ENCODE measurements at places on chromosomes 12 and 14.
A peak's percentile ranks its signal among the peaks of the same experiment; 100 is the strongest.

GRCh38 chr12:120574106-120574505 lies 7.1 kb downstream of the POP5 start:
- H3K27me3 ChIP-seq = no peaks in the 10 kb centered on the region
- H3K36me3 ChIP-seq = peaks cover 18% of the 10 kb centered on the region
- no peaks in the 10 kb centered on the region for H3K4me1 ChIP-seq
- H3K27ac ChIP-seq = no peak overlapping the region
- DNase-seq = no peak

DNA sequence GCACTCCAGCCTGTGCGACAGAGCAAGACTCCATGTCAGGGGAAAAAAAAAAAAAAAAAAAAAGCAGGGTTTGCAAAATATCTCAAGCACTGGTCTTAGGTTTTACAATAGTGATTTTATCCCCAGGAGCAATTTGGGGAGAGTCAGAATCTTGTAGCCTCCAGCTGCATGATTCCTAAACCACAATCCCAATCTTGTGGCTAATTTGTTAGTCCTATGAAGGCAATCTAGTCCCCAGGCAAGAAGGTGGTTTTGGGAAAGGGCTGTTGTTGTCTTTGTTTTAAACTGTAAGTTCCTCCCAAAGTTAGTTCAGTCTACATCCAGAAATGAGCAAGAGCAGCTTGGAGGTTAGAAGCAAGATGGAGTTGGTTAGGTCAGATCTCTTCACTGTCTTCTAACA lies 135.7 kb downstream of the PLXNC1 start:
- DNase-seq = no peak
- no peaks in the 10 kb centered on the region for H3K27me3 ChIP-seq
- H3K36me3 ChIP-seq = no peaks in the 10 kb centered on the region
- H3K27ac ChIP-seq = no peak overlapping the region

DNA sequence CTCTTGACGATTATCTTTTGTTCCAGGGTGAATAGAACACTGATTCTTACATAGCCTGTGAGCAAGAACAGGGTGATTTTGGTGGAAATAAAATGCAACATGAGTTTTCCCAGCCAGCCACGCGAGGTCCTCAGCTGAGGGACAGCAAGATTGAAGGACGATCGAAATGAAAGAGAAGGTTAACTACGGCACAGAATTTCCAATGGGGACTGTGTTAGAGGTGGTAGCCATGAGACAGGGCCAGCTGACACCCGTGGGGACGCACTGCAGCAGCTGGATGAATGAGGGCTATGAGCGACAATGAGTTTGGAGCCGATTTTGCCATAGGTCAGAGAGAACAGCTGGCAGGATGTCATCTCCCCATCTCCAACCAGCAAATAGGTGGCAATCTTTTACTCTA lies 243.4 kb upstream of the PELI2 start:
- peaks cover 2% of the 10 kb centered on the region for H3K27me3 ChIP-seq
- DNase-seq = no peak

DNA sequence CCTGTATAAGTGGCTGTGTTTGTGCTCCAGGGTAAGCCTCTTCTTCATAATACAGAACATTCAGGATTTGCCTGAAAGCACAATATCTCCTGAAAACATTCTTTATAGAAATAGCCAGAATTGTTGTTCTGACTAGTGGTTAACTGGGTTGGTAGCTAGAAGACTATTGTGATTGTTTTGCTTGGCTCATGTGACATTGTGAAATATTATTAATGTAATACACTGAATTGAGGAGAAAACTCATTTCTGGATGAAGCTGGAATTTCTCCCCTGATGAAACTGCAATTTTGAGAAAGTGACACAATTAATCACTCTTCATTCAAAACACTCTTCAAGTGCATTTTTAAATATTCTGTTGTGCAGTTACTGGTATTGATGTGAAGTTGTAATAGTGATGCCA lies 172.3 kb upstream of the PTPRQ start:
- H3K4me1 ChIP-seq = peaks cover 3% of the 10 kb centered on the region
- peak; percentile 4 for DNase-seq
- H3K27me3 ChIP-seq = no peaks in the 10 kb centered on the region
- no peaks in the 10 kb centered on the region for H3K36me3 ChIP-seq
- no peak overlapping the region for H3K27ac ChIP-seq

GRCh38 chr12:3085341-3086139 lies 8.4 kb downstream of the TSPAN9 start:
- no peak overlapping the region for H3K27ac ChIP-seq
- no peaks in the 10 kb centered on the region for H3K27me3 ChIP-seq
- H3K36me3 ChIP-seq = no peaks in the 10 kb centered on the region

DNA sequence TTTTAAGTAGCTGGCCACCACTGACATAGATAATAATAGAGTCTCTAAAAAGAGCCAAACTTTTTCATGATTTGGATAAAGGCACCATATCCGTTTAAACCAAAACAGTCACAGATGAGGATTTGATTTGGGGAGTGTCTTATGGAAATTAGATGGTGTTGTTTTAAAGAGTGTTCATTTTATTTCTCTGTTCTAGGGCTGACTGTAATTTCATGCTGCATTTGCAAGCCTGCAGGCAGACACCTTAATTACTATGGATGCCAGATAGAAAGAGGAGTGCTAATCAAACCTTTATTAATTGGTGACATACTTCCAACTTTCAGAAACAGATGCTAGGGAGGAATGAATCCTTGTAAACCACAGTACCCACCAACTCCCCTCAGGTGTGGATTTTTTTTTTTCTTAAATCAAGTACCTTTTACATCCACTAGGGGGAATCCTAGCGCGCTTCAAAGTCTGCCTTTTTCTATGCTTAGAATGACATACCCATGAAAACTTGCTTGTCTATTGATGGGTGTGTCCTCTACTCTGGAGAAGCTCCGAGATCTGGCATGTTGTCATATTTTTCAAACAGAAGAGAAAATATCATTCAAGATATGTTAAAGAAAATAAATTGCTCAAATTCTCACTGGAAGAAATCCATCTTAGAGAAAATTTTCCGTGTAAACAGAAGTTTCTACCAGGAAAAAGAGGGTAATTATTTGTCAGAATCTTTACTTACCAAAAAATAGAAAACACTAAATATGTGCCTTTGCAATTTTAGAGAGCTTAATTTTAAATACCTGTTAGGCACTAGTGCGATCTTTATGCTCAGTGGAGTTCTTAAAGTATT lies 14.2 kb upstream of the PLXNC1 start:
- no peak overlapping the region for H3K27ac ChIP-seq
- no peaks in the 10 kb centered on the region for H3K4me1 ChIP-seq
- H3K4me3 ChIP-seq = no peak overlapping the region
- H3K27me3 ChIP-seq = peaks cover 6% of the 10 kb centered on the region

- H3K36me3 ChIP-seq = no peaks in the 10 kb centered on the region
- no peaks in the 10 kb centered on the region for H3K27me3 ChIP-seq
- no peak overlapping the region for H3K27ac ChIP-seq
- peaks cover 17% of the 10 kb centered on the region for H3K4me1 ChIP-seq
Observed at GRCh38 chr12:58502841-58503240, 417.5 kb downstream of the LRIG3 start.

DNA sequence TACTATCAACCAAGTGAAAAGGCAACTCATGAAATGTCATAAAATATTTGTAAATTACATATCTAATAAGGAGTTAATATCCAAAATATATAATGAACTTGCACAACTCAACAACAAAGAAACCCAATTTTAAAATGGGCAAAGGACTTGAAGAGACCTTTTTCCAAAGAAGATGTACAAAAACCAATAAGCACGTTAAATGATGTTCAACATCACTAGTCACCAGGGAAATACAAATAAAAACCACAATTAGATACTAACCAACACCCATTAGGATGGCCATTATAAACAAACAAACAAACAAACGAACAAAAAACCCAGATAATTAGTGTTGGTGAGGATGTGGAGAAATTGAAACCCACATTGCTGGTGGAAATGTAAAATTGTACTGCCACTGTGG lies 92.3 kb upstream of the ARID2 start:
- H3K4me1 ChIP-seq = no peaks in the 10 kb centered on the region
- no peaks in the 10 kb centered on the region for H3K27me3 ChIP-seq
- no peak for DNase-seq
- H3K27ac ChIP-seq = no peak overlapping the region
- no peaks in the 10 kb centered on the region for H3K36me3 ChIP-seq

DNA sequence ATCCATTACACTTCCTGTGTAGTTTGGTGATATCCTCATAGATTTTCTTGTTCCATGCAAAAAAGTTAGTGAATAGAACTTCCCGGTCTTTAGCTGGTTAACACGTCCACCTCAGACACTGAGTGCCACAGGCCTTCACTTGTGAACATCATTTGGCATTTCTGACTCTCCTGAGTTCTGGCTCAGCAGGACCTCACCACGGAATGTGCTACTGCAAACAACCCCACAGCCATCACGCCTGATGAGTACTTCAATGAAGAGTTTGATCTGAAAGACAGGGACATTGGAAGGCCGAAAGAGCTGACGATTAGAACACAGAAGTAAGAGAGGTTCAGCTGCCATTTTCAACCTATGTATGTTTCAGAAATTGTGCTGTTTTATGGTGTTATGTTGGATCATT lies 20.0 kb downstream of the C12orf76 start:
- peaks cover 20% of the 10 kb centered on the region for H3K36me3 ChIP-seq
- DNase-seq = no peak
- no peak overlapping the region for H3K27ac ChIP-seq

Measured in fibroblast of lung (primary cell).